ENCODE measurements at places on chromosomes 4 and X.
A peak's percentile ranks its signal among the peaks of the same experiment; 100 is the strongest.

DNA sequence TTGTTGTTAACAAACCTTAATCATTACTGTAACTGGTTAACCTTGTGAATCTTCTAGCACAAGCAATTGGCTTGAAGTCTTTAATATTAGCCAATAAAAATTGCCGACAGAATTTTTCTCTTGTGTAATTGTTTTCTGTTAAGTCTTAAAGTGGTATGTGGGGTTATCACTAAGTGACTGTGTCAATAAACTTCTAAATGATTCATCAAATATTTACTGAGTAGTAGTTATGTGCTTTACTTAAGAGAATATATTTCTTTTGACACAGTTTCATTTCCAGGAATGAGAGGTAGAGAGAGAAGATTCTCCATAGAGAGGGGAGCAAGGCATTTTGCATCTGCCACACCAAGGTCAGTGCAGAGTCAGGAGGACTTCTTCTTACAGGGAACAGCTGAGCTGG is 2361.6 kb upstream of the AGA start:
- DNase-seq, result no peak

- no peak for DNase-seq
These were observed 91.1 kb upstream of the ANKRD50 start for GRCh38 chr4:124803641-124804040.

DNA sequence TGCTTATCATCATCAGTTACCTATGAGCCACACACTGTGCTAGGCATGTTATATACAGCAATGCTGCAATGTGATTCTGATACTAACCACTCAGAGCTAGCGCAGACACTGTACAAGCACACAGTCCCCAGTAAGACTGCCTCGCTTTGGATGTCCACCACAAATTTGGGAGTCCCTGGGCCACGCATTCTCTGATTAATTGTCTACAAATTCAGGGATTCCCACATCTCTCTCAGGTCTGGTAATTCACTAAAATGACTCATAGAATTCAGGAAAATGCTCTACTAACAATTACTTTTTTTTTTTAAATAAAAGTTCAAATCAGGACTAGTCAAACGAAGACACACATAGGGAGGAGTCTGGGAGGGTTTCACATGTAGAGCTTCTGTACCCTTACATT is 652.1 kb upstream of the AADAT start:
- no peak for DNase-seq

- peak; percentile 78 for DNase-seq
These were observed 40.4 kb downstream of the ENPEP start for GRCh38 chr4:110516106-110516922.

- DNase-seq, result no peak
These were observed 560.0 kb upstream of the PCDH7 start for GRCh38 chr4:30160140-30160539.

GRCh38 chrX:112668476-112669409 is 11.0 kb downstream of the LHFPL1 start:
- no peak for DNase-seq

DNA sequence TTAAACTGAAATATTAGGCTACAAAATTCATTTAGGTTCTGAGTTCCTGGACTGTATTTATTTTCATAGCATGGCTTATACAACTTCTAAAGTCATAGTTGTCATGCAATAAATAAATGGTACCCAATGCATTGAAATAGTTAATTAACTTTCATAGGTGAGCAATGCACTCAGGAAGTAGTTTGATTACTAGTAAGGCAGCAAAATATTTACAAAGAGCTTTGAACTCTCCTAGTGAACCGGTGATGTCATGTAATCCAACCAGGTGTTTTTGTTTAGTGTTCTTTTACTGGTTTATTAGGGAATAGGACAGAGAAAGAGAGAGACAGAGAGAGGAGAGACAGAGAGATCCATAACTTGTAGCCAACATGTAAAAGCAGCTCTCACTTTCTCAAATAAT is 228.6 kb upstream of the CTSO start:
- DNase-seq, result no peak

GRCh38 chrX:34341258-34341657 is 209.1 kb upstream of the FAM47A start:
- DNase-seq, result no peak

- no peak for DNase-seq
These were observed 36.2 kb upstream of the UGDH start for GRCh38 chr4:39563346-39563847.

GRCh38 chrX:20434986-20435385 is 168.3 kb upstream of the RPS6KA3 start:
- no peak for DNase-seq

DNA sequence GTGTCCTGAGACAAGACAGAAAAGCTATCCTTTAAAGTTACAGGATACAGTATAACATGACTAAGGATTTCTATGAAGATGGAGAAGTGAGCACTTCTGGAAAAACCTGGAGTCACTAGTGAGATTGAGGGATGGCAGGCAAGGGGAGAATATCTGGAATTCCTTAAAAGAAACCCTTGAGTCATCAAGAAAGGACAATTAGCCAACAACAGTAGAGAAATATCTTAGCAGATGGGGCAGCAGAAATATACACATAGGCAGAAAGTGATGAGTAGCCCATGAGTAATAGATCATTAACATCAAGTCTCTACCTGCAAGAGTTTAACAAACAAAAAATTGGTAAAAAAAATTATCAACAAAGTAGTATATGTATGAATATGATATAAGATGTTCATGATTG is 858.8 kb upstream of the FRG1 start:
- no peak for DNase-seq

DNA sequence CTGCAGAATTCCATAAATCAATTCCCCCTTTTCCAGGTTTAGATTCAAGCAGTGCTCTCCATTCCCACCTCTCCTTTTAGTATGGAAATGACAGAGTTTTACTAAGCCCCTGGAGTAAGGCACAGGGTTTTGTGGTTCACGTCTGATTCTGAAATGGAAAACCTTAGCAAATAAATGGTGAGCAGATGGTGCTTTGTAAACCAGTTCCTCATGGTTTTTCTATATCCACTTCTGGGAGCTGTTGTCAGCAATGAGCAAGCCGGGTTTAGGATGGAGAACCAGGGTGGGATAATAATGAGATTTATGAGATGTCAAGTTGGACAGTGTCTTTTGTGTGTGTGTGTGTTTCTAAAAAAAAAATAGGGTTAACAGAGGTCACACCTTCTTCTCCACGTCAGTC is 113.8 kb upstream of the RBPJ start:
- DNase-seq, result no peak

DNA sequence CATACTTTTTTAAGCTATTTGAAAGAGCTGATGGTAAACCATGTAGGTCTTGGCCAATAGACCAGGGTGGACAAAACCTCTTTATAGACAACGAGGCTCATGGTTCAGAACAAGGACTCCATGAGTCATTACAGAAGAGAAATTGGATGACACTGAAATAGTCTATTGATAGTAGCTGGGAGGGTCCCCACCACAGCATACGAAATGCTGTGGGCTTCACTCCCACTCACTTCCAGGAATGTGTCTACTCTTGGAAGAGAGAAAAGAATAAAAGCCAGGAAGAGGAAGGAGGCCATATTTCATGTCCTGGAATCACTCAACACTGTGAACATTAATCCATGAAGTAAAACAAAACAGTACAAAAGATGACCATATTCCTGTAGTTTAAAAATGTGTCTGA is 82.3 kb upstream of the MXRA5 start:
- DNase-seq, result no peak
